CD4-positive, alpha-beta memory T cell (primary cell): ENCODE measurements at places on chromosomes 7 and 10. TPM values are rescaled to one million over a fixed set of nuclear protein-coding genes. Genes with fewer than 3 reads are reported as not detected.

The PRSS37 gene
- total RNA-seq = not detected

The DYNC1I1 gene
- total RNA-seq = not detected

The IKZF5 gene
- total RNA-seq = 45.9 TPM

The CPN1 gene
- not detected for total RNA-seq

The AEBP1 gene
- total RNA-seq = 7.8 TPM

DNA sequence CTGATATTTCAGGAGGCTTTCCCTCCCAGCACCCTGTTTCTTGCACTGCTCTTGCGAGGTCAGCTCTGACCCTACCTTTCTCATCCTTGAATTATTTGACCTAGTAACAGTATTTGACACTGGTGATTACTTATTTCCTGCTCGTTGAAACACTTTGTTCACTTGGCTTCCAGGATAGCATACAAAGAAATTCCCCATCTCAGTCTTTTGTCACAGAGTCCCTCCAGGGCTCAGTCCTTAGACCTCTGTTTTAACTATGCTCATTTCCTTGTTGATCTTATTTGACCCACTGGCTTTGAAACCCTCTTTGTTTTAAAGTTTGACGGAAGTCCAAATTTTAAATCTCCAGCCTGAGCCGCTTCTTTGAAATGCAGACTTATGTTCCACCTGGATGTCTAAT, 29.9 kb downstream of the BMPR1A start:
- no peak for DNase-seq
- H3K27ac ChIP-seq = no peak overlapping the region
- no peaks in the 10 kb centered on the region for H3K36me3 ChIP-seq
- no peak overlapping the region for H3K4me3 ChIP-seq
- H3K4me1 ChIP-seq = no peaks in the 10 kb centered on the region

DNA sequence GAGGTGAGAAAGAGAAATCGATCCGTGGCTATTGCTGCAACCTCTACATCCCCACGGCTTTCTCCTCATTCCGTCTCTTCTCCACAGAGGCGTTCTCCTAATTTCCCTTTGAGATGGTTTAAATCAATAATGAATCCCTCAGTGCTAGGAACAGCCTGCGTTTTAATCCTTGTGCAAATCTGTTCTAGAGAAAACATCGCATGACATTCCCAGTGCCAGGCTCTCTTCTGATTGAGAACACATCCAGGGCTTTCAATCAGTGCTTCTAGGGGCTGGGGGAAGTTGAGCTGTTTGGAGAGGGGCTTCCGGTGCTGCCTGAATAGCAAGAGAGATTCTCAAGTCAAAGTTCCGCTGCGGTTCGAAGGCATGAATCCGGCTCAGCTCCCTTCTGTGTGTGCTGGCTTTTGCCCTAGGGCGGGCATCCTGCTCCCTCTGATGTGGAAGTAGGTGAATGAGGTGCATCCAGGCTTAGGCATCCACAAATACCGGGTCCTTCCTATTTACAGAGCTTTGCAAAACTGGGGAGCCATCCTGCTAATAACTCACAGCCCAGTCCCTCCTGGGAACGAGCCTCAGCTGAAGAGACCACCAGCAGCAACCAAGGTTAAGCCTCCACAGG, 62.8 kb downstream of the CHST15 start:
- H3K4me3 ChIP-seq = no peak overlapping the region
- H3K36me3 ChIP-seq = no peaks in the 10 kb centered on the region
- no peak overlapping the region for H3K27ac ChIP-seq
- no peaks in the 10 kb centered on the region for H3K27me3 ChIP-seq
- peaks cover 5% of the 10 kb centered on the region for H3K4me1 ChIP-seq

GRCh38 chr10:48797830-48798229, 113.2 kb downstream of the WDFY4 start:
- H3K36me3 ChIP-seq = no peaks in the 10 kb centered on the region
- no peak overlapping the region for H3K27ac ChIP-seq
- no peak for DNase-seq
- H3K27me3 ChIP-seq = no peaks in the 10 kb centered on the region
- H3K4me3 ChIP-seq = no peak overlapping the region
- peaks cover 11% of the 10 kb centered on the region for H3K4me1 ChIP-seq

- peaks cover 16% of the 10 kb centered on the region for H3K27me3 ChIP-seq
- DNase-seq = no peak
- H3K36me3 ChIP-seq = no peaks in the 10 kb centered on the region
- H3K4me3 ChIP-seq = no peak overlapping the region
Measured at GRCh38 chr7:76282344-76283253, 19.9 kb upstream of the HSPB1 start.

GRCh38 chr7:118175740-118176139, 8.2 kb upstream of the LSM8 start:
- H3K4me1 ChIP-seq = no peaks in the 10 kb centered on the region
- no peak overlapping the region for H3K4me3 ChIP-seq
- H3K27me3 ChIP-seq = no peaks in the 10 kb centered on the region
- H3K27ac ChIP-seq = no peak overlapping the region
- DNase-seq = no peak
- no peaks in the 10 kb centered on the region for H3K36me3 ChIP-seq

DNA sequence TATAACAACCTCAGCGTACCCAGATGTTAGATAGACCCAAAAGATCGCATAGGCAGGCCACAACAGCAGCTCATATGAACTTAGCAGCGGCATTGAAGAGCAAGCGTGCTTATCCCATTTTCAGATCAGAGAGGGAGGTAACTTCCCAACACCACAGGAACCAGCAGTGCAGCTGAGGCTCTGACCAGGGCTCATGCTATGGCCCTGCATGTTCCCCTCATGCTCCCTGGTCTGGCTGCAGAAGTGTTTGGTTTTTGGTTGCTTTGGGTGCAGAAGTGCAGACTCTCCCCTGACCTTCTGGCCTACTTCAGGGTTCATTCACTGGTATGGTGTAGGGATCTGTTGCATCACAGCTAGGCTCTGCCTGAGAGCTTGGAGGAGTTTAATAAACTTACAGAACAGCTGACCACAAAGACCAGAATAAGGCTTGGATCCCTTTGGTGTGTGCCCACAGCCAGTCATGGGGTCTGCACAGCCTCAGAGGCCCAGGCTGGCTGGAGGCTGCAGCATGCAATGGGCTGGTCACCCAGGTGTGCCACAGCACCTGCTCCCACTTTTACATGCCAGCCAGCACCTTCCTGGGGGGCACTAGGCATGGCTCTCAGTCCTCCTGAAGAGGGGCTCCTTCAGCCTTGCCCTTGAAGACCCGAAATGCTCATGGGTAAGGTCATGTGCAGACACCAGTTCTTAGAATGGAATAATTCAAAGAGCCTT, 9.1 kb upstream of the CXCL12 start:
- DNase-seq = no peak
- no peaks in the 10 kb centered on the region for H3K27me3 ChIP-seq
- no peaks in the 10 kb centered on the region for H3K4me1 ChIP-seq

- no peak overlapping the region for H3K4me3 ChIP-seq
- no peaks in the 10 kb centered on the region for H3K4me1 ChIP-seq
- no peak for DNase-seq
- no peak overlapping the region for H3K27ac ChIP-seq
- no peaks in the 10 kb centered on the region for H3K36me3 ChIP-seq
Measured at GRCh38 chr7:103735377-103735776, 254.1 kb downstream of the RELN start.

DNA sequence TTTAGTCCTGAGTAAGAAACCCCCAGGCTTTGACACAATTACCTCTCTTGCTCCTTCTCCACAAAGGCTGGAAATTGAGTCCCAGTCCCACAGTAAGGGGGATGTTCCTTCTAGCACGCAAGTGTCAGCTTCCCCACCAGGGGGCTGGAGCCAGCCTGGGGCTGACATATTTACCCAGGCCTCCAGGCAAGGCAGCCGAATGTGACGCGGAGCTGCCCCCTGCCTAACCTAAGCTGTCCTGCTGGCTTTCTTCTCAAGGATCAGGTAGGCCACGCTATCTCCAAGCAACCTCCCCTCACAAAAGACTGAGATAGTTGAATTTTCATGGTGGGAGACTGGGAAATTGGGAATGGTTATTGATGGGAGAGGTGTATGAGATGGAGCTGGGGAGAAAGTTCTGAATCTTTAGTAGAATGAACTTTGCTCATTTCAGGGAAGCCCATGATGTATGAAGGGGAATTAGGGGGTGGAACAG, 19.2 kb upstream of the BMPER start:
- no peak for DNase-seq
- H3K27me3 ChIP-seq = no peaks in the 10 kb centered on the region
- no peaks in the 10 kb centered on the region for H3K4me1 ChIP-seq
- no peak overlapping the region for H3K4me3 ChIP-seq
- H3K27ac ChIP-seq = no peak overlapping the region
- no peaks in the 10 kb centered on the region for H3K36me3 ChIP-seq

GRCh38 chr10:63133821-63134557, 861 bp downstream of the NRBF2 start:
- H3K4me1 ChIP-seq = peaks cover 46% of the 10 kb centered on the region
- H3K4me3 ChIP-seq = peak overlapping the region; percentile 88
- H3K27me3 ChIP-seq = no peaks in the 10 kb centered on the region

- no peak overlapping the region for H3K27ac ChIP-seq
- no peak overlapping the region for H3K4me3 ChIP-seq
- no peaks in the 10 kb centered on the region for H3K36me3 ChIP-seq
Measured at GRCh38 chr10:71496927-71497762, 100.4 kb downstream of the CDH23 start.

DNA sequence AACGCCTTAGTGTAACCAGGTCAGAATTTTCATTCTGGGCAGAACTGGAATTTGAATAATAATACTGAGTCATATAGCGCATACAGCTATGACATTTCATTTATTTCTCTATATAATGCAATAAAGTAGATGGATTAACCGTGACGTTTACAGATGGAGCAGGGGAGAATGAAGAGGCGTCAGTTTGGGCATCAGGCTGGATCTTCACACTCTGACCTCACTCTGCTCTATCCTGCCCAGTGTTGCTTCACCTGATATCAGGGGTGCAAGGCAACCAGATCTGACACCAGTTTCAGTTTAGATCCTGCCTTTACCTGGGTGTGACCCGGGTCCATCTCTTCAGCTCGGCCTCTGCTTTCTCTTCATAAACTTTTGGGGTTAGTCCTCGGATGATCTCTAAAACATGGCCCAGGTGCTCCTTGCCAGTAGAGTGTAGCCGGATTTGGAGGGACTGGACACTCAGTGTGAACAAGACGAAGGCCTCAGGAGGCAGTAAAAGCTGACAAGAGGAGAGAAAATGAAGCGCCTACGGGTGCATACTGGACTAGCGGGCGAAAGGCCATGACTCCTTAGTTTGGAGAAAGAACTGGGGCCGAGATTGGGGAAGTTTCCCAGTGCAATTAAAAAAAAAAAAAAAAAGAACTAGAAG, 1.4 kb upstream of the ZYX start:
- no peak for DNase-seq
- no peaks in the 10 kb centered on the region for H3K27me3 ChIP-seq
- H3K36me3 ChIP-seq = peaks cover 9% of the 10 kb centered on the region
- peak overlapping the region; percentile 72 for H3K4me3 ChIP-seq

GRCh38 chr10:131744346-131744745, 156.5 kb upstream of the PPP2R2D start:
- H3K36me3 ChIP-seq = no peaks in the 10 kb centered on the region
- no peaks in the 10 kb centered on the region for H3K4me1 ChIP-seq
- no peak overlapping the region for H3K27ac ChIP-seq
- no peak overlapping the region for H3K4me3 ChIP-seq
- DNase-seq = no peak
- H3K27me3 ChIP-seq = peaks cover 6% of the 10 kb centered on the region

GRCh38 chr7:82012453-82012852, 242.6 kb upstream of the HGF start:
- H3K27me3 ChIP-seq = no peaks in the 10 kb centered on the region
- no peak for DNase-seq
- H3K27ac ChIP-seq = no peak overlapping the region
- H3K4me1 ChIP-seq = no peaks in the 10 kb centered on the region
- no peaks in the 10 kb centered on the region for H3K36me3 ChIP-seq
- no peak overlapping the region for H3K4me3 ChIP-seq
